ENCODE measurements at places on chromosomes 7 and 10.
A peak's percentile ranks its signal among the peaks of the same experiment; 100 is the strongest.

DNA sequence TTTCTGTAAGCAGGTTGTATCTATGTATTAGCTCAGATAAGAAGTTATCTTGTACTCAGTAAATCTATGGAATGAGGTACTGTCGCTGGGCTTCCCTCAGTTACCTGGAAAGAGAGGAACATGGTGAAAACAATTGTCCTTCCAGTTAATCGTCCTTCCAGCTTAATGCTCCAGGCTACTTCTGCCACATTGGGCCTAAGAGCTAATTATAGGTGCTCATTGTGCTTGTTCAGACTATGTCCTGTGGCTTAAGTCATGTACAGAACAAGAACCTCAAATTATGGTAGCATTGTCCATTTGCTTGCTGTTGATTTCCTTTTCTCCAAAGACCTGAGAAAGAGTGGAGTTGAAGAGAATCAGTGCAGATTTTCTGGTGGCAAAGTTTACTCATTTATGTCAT is 86.1 kb upstream of the MBL2 start:
- no peak for DNase-seq

DNA sequence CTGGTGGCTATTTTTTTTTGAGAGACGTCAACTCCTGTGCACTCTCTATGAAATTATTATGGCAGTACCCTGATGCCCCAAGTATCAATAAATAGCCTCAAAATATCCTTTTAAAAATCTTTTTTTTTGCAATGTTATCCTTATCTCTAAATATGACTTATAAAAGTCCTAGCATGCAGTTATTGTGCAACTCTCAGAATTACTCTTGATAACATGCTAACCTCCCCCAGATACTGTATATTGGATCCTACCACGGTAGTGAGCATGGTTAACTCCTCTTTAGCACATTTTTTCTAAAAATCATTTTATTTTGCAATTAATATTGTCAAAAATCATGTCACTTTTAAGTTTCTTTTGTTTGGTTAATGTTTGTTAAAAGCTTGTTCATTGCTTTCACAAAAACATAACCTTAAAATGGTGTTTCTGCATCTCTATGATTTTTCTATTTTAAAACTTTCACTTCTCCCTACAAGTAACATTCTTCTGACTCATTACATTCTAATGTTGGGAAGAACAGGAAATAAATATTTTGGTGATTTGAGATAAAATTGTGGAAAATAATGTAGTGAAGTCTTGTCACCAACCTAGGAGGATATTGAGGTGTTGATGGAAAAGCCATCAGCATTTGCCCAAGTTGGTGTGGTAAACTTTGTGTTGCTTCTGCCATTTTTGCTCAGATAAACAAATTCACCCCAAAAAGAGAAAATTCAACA is 42.1 kb upstream of the ADRA2A start:
- peak; percentile 0 for DNase-seq

- DNase-seq: no peak
These were observed at the start of gene ENTPD1 for GRCh38 chr10:95756041-95756761. ENTPD1 (plus strand) TSS chr10:95756163; CDS start chr10:95756240, 77 bp downstream.

DNA sequence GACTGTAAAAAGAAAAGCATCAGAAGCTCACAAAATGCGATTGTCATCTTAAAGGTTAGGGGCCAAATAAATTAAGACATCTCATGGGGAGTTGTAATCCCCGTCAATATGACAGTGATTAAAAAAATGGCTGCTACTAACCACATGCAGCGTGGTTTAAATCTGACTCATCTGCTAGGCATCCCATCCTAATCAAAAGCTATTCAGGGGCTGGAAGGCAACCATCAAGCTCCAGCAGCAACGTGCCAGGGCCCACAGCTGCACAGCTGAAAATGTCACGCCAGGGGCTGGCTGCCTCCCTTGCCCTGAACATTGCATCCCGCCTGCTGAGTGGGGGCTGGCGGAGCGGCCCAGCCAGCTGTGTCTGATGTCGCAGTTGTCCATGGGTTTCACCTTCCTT is 66.3 kb upstream of the FRMD4A start:
- DNase-seq: peak; percentile 56

GRCh38 chr7:26937306-26937705 is 72.9 kb upstream of the SKAP2 start:
- DNase-seq: no peak

- no peak for DNase-seq
These were observed 2.6 kb downstream of the BZW2 start for GRCh38 chr7:16648551-16648950.

GRCh38 chr7:14322724-14323123 is 333.3 kb upstream of the ETV1 start:
- DNase-seq: no peak

- no peak for DNase-seq
These were observed 293.3 kb upstream of the SHH start for GRCh38 chr7:156105337-156106106.

DNA sequence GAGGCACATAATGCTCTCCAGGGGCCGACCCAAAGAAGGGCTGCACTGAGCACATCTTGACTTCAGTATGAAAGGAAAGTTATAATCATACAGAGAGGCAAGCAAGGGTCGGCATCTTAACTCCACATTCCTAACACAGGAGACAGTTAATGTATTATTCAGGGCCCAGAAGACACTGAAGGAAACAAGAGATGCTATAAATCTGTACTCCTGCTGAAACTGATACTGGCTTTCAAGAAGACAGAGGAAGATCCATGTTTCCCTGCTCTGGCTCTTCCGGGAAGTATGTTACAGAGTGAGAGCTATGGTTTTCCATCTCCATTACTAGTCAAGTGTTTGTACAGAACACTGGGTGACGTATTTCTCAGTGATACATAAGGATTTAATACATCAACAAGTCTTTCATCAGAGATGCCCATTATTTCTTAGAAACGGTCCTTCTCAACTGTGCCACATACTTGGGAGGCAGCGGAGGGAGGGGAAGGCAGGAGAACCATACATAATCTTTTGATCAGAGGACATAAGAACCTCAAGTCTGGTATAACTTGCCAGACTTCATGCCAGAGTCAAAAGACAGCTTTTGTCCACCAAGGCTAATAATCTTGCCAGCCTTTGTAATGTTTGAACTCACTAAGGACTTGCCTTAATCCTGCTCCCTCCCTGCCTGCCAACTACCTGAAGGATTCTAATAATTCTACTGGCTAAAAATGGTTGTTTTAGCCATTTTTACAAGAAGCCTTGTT is 58.1 kb downstream of the ENO4 start:
- no peak for DNase-seq

DNA sequence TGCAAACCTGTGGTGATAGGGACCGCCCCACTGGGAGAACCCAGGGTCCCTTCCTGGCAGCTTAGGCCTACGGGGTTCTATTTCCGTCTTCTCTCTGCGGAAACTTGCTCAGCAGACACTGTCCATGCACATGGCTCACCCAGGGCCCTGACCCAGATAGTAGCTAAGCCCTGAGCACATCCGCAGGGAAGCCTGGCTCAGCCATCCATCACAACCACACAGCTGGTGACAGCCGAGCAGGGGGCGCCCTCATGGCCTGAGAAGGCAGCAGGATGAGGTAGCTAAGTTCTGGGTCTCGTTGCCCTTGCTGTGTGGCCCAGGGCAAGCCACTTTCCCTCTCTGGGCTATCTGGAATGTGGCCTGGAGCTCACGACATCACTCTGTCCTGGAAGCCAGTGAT is 23.3 kb downstream of the NPTX2 start:
- no peak for DNase-seq

DNA sequence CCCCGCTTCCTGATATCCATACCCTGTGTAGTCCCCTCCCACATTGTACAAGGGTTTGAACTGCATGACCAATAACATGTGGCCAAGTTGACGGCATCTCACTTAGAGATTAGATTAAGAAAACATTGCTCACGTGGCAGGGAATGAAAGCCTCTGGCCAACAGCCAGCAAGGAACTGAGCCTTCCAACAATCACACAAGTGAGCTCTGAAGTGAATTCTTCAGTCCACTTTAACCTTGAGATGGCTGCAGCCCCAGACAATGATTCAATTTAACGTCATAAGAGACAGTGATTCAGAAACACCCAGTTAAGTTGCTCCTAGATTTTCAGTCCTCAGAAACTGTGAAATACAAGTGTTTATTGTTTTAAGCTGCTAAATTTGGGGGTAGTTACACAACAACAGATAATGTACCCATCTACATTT is 165.9 kb upstream of the PLXNA4 start:
- DNase-seq: peak; percentile 5

- DNase-seq: no peak
These were observed 43.2 kb downstream of the ZNF467 start for GRCh38 chr7:149729983-149730801.

GRCh38 chr7:134632052-134632451 is 14.6 kb upstream of the BPGM start:
- no peak for DNase-seq

DNA sequence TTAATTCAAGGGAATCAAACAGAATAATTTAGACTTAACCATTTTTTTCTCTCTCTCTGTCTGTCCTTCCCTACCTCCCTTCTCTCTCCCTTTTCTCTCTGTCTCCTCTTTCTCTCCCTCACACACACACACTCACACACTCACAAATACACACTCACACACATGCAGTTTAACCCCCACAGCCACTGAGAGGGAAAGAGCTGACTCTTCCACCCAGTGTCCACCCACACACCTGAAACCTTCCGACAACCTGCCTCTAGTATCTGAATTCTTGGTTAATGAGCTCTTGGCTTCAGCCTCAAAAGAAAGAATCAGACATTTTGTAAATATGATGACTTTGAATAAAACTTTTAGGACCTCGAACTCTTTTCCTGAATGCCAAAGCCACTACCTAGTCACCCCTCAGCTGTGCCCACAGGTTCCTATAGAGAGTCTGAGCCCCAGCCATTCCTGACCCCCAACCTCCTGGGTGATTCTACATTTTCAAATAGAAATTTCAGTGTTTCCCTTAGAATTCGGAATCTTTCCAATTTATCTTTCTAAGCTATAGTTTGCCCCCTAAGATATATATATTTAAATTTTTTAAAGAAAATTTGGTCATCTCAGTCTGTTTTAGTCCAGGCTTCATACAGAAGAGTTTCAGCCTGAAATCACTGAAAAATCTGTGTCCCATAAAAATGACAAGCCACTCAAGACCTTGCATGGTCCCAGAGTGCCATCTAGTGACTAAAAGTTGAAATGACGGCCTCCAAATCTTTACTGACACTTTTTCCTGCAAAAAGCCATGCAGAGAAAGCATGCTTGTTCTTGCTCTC is 202.8 kb downstream of the IPMK start:
- DNase-seq: peak; percentile 74

DNA sequence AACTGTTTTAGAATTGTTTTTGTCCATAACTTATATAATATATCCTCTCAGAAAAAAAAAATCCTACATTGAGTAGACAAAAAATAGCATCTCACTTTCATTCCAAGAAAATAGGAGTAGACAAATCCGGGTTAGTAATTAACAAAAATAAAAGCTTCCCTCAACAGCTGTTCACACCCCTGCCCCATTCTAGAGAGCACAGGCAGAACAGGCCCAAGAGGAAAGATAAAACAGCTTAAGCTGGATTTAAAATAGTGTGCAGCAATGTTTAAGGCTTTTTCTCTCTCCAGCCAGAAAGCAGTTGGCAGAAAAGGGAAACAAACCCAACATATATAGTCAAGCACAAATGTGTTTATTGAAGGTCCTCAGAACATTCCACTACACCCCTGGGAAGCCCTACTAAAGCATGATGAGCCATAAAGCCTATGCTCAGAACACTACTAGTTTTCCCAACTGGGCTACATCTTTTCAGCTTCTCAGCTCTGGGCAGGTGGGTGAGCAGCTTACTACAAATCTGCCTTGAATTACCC is 189.9 kb downstream of the MTERF1 start:
- peak; percentile 78 for DNase-seq

GRCh38 chr7:127530148-127530547 is 55.2 kb downstream of the GCC1 start:
- no peak for DNase-seq

- DNase-seq: no peak
These were observed 83.8 kb downstream of the PDGFA start for GRCh38 chr7:435630-436366.

GRCh38 chr7:99489235-99489634 is 10.8 kb downstream of the ZNF394 start:
- DNase-seq: no peak

GRCh38 chr7:41503438-41503837 is 199.5 kb downstream of the INHBA start:
- no peak for DNase-seq

GRCh38 chr7:39816462-39817060 is 133.5 kb upstream of the CDK13 start:
- no peak for DNase-seq
